CD4-positive, CD25-positive, alpha-beta regulatory T cell (primary cell): ENCODE measurements at places on chromosomes 5 and 9. TPM values are rescaled to one million over a fixed set of nuclear protein-coding genes. Genes with fewer than 3 reads are reported as not detected.

MYOT gene
- total RNA-seq = not detected

PRDM9 gene
- total RNA-seq = not detected

MYO10 gene
- total RNA-seq = 0.05 TPM

INSL4 gene
- total RNA-seq = not detected

GRCh38 chr5:93359296-93359959 is 221.6 kb downstream of the NR2F1-AS1 start:
- no peak for DNase-seq

DNA sequence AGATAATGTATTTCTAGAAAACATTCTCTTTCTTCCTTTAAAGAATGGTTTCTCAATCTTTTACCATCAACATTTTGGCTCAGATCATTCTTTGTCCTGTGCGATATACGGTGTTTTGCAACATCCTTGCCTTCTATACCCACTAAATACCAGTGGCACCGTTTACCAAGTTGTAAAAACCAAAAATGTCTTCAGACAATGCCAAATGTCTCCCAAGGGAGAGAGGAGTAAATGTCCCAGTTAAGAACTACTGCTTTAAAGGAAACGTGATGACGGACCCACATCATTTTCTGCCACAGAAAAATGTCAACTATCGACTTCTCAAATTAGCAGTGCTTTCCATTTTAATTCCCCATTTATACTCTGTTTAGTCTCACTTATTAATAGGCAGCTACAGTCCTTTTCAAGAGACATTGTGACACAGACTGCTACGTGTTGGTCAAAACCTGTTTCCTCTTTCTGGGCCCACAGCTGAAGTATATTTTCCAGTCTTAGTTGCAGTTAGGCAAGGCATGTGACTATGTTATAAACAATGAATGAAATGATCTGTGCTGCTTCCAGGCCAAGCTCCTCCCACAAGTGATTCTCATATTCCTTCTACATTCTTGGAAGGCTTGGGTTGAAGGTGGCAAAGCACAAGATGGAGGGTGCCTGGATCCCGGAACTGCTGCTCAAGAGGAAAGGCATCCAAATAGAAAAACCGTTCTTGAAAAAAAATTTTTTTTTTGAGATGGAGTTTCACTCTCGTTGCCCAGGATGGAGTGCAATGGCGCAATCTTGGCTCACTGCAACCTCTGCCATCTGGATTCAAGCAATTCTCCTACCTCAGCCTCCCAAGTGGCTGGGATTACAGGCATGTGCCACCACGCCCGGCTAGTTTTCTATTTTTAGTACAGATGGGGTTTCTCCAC is 8.8 kb downstream of the PRXL2C start:
- no peak for DNase-seq

GRCh38 chr5:6395102-6395445 is 16.7 kb upstream of the MED10 start:
- DNase-seq = no peak

GRCh38 chr5:126448720-126449119 is 25.5 kb downstream of the GRAMD2B start:
- no peak for DNase-seq
